ENCODE measurements at places on chromosomes 5 and 9.

DNA sequence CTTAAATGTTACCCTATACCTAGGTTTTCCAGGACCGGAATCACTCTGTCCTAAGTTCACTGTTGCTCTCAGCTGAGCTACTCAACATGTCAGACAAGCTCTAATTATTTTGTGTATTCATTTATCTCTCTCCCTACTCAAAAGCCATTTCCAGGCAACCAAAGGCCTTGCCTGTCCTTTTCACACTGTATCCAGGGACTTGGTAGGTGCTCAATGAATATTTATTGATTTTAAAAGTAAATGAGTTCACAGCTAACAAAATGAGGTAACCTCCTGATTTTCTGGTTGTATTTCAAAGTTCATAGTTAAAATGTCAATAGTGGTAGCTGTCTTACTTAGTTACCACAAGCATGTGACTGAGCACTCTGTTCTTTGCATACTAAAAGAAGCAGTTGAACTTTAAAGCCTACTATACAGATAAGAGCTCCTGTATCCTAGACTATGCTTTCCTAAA, 522.2 kb downstream of the ACTL7B start:
- DNase-seq: no peak

GRCh38 chr5:97065475-97065874, 76.9 kb downstream of the LIX1 start:
- DNase-seq: no peak

DNA sequence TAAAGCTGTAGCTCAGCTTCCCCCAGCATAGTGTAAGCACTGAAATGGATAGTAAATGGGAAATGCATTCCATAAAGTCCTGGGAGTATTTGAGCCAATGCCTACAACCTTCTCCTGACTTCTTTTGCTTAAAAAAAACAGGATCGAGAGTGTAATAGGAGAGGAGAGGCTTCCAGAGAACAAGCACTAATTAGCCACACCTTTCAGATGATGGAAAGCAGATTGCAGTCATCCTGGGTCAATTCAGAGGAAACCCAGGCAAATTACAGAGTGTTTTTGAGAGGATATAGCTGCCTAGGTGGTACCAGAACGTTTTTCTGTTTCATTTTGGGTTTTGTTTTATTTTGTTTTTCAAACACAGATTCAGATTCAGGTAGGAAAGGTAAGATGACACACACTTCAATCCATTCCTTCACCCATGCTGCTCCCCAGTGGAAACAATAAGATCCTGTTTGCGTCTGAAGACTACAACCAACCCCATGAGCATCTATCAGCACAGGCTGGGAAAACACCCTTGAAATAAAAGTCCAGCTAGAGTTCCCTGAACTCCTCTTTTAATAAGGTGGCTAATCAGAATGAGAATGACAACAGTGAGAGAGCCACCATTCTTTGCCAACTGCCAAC, 95.6 kb downstream of the RFK start:
- DNase-seq: no peak

DNA sequence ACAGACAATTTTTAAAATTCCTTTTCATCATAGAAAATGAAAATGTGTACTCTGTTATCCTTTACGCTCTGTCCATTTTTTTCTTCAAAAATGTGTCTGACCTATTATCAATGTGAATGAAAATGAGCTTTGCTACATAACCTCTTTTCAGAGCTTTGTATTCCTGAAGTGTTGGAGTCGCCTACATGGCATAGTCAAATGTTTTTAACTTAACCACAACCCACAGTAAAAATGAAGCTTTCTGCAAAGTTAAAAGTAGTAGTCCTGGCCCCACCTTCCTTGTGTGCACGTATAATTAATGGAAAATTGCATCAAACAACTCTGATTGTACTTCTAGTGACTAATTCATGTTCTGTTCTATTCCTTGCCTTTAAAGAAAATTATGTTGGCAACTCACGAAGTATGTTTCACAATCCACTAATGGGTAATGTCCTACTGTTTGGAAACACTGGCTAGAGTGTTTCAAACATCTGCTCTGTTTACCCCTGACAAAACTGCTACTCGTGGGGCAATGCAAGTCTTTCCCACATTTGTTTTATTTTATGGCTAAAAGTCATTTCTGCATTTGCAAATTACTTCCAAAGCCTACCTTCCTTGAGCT, 18.6 kb upstream of the PSAT1 start:
- peak; percentile 87 for DNase-seq

DNA sequence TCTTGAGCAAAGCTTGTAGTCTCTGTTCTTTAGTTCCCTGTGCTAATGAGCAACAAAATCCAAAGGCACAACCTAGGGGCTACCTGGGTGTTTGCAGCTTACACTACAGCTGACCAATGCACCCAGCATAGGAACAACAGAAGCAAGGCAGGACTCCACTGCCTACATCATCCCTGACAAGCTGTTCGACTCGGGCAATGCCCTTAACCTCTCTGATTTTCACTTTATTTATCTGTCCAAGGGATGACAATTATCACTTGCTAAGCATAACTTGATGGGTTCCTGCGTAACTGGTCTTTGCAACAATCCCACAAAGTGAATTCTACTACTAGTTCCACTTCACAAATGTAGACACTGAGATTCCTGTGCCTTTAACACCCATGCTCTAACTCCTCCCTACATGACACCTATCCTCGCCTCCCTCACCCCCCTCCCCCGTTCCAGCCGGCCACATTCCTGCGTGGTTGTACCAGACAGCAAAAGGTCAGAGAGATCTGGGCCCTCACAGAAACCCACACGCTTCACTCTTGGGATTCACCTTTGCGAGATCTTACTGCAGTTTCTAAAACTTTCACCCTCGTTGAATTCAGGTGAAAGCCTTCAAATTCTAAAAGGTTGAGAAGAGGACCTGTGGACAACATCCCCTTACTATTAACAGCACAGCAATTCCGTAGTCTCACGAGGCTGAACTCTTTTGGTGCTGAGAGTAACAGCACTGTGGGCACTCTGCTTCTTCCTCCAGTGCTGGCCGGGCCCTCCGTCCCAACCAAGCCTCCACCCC, 995 bp downstream of the IPPK start:
- DNase-seq: peak; percentile 77

DNA sequence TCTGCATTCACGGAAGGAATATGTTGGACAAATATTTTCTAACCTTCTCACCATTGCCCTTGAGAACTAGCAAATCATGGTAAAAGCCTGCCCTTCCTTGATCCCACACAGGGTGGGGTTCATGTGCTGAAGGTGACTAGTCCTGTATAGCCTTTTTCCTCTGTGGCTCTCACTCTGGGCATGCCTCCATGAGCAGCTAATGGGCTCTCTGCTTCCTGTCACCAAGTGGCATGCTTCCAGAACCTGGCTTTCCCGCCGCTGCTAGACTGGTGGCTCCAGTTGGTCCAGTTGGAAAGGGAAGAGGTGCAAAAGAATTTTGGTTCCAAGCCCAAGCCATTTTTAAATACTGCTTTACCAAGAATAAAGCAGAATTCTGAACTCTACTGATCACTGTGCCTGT, 35.5 kb downstream of the FBXO10 start:
- DNase-seq: no peak

DNA sequence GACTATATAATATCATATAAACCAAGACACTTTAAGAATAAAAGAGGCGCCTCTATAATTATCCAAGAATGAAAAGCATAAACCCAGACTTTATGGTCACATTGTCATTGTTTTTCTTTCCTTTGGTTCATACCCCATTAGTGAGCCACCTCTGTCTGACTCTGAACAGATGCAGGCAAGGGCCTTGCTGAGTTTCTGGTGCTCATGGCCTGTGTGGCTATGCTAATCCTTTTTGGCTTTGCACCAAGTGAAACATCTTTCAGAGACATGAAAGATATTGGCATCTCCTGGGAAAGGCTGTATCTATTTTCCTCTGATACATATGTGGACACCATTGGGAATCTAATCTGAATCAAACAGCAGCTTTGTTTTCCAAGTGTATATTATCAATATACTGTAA, 222.5 kb downstream of the CHSY3 start:
- no peak for DNase-seq

DNA sequence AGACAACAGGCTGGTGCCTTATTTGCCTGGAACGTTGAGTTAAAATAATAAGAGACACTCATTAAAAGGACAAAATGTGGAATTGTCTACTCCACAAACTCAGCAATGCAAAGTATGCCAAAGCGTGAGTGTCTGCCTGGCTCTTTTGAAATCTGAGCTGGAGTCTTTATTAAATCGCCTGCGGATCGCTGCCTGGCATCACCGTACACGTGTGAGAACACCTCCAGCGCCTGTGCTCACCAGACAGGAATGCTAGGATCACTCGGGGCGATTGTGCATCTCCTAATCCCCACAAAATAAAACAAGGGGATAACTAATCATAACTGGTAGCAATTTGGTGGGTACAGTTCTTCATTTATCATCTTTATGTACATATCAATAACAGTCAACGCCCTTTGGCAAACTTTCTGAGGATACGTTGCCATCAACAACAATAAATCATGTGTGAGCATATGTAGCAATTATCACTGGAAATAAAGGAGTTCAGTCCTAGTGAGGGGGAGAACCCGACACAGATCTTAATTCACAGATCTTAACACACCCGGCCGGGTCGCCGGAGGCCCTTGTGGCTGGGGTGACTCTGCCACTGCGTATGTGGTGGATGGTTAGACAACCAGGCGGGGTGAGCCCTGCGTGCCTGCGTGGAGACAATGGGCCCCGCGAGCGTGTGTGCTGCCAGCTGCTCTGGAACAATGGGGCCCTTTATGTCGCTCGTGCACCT, 284.9 kb upstream of the IRX1 start:
- DNase-seq: no peak

DNA sequence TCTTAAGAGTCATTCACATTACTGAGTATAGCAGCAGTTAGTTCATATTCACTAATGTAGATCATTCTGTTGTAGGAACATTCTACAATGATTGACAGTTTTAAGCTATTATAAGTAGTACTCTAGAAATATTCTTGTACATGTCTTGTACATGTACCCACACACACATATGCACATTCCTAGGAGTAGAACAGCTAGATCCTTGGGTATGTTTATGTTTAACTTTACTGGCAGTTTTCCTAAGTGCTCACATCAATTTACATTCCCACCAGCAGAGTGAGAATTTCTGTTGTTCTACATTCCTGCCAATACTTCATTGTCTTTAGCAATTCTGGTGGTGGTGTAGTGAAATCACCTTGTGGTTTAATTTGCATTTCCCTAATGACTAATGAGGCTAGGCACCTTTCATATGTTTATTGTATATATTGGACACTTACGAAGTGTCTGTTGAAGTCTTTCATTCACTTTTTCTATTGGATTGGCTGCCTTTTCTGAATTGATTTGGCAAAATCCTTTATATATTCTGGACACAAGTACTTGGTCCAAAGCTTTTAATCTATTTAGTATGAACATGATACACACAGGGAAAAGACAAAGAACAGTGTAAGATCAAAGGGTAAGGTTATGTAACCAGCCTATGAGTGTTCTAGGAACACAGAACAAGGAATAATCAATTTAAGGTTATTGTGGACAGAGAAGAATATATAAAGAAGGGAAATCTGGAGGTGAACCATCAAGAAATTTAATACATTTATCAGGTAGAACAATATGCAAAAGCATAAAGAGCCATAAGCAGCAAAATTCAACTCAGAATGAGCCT, 95.6 kb downstream of the MLLT3 start:
- DNase-seq: no peak

DNA sequence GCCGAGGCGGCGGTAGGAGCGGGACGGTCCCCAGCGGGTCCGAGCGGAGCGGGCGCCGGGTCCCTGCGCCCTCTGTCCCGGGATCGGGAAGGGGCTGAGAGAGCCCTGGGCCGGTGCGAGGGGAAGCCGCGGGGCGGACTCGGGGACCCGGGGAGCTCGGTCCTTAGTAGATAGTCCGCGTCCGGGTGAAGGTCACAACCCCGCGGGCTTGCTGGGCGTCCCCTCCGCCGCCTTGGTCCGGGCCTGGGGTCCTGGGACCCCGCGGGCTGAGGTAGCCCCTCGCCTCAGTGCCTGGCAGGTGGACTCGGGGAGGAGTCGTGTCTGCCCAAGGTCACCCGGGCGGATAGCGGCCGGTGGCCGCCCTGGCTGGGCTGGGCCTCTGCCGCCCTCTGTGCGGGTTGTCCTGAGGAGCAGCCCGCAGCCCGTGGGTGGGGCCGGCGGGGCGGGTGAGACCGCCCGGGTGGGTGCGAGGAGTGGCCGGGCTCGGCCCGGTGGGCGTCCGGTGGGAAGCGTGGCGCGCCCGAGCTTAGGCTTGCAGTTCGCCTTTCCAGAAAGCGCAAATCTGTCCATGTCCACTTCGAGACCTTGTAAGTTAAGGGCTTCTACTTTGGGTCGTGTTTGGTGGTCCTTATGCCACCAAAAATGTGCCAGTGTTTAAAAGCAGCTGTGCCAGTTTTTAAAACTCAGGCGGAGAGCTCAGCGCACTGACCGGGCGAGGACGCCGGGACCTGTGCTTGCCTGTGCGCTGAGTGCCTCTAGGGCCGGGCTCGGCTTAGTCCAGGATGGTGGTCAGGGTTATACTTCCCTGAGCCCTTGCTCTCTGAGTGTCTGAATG, 554 bp downstream of the SDHA start:
- DNase-seq: peak; percentile 27

DNA sequence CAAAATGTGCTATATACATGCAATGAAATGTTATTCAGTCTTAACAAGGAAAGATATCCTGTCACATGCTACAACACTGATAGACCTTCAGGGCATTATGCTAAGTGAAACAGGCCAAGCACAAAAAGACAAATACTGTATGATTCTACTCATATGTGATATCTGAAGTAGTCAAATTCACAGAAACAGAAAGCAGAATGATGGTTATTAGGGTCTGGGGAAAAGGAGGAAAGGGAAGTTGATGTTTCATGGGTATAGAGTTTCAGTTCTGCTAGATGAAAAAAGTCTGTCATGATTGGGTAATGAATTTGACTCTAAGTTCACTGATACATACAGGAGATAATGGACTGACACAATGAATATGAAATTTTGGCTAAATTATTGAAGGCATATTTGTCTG, 11.2 kb upstream of the RIC1 start:
- no peak for DNase-seq

DNA sequence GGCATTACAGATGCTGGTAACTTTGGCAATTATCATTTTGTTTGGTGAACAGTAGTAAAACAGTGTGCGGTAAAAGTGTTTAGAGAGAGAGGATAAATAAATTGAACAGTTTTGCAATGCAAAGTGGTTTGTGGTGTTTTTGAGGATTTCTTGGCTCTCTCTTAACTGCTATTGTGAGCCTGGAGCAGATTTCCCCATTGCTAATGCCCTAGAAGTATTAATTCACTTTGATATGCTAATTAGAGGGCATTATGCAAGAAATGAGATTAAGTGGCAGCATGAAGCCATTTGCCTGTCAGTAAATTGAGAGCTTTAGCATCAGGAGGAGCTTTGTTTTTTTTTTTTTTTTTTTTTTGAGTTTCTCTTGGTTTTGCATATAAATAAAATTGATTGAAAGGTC, 8.2 kb downstream of the PBX3 start:
- no peak for DNase-seq

- no peak for DNase-seq
Observed at GRCh38 chr5:155833287-155833686, 493.7 kb upstream of the SGCD start.

GRCh38 chr9:121122246-121123032, 47.7 kb downstream of the CNTRL start:
- DNase-seq: no peak

GRCh38 chr5:133371371-133372155, 240.8 kb downstream of the FSTL4 start:
- DNase-seq: no peak

Data from fibroblast of villous mesenchyme (primary cell).